ENCODE measurements at places on chromosomes 2 and 18.

DNA sequence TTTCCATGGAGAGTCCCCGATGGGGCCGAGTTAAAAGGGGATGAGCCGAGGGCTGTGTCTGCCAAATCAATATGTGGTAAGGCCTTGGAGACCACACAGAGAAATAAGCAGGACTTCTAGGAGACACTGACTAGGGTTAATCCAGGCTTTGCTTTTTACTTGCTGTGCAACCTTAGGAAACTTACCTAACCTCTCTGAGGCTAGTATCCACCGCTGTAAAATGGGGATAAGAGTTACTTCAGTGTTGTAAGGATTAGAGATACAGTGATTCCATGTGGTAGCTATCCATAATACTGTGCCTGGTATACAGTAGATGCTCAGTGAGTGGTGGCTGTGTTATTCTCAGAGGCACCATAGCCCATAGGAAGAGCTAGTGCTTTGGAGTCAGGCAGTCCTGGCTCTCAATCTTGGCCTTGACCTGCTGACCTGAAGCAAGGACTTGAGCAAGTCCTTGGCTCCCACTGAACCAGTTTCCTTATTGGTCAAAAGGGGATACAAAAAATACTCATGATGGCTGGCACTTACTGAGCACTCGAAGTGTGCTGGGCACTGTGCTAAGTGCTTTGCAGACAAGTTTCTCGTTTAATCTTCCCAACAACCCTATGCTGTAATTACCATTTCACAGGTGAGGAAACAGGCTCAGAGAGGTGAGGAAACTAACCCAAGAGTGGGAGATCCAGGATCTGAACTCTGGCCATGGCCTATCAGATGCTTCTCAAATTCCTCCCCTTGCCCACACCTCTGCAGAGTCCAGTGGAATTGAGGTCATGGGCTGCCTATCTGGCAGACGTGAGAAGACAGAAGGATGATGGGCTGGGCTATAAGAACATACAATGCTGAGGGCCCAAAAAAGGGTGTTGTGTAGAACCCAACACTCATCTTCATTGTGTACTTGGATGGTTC lies 12.0 kb upstream of the DES start:
- DNase-seq = no peak

GRCh38 chr18:46352520-46353250 lies 248.5 kb downstream of the HAUS1 start:
- no peak for DNase-seq

DNA sequence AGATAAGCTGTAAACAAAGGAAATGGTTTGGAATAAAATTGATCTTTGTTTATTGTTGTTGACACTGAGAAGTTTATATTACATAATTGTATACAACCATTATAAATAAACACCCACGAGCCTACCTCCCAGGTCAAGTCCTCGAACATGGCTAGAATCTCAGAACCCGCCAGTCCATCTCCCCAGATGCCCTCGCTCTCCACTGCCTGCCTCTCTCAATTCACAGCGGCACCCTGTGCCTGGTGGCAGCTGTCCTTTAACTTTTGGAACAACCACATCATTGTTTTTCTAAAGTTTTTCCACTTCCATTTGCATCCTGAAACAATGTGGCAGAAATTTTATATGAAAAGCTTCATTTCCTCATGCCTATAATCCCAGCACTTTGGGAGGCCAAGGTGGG lies 52.2 kb upstream of the OTOS start:
- no peak for DNase-seq

GRCh38 chr2:118065015-118065706 lies 23.1 kb upstream of the INSIG2 start:
- no peak for DNase-seq

DNA sequence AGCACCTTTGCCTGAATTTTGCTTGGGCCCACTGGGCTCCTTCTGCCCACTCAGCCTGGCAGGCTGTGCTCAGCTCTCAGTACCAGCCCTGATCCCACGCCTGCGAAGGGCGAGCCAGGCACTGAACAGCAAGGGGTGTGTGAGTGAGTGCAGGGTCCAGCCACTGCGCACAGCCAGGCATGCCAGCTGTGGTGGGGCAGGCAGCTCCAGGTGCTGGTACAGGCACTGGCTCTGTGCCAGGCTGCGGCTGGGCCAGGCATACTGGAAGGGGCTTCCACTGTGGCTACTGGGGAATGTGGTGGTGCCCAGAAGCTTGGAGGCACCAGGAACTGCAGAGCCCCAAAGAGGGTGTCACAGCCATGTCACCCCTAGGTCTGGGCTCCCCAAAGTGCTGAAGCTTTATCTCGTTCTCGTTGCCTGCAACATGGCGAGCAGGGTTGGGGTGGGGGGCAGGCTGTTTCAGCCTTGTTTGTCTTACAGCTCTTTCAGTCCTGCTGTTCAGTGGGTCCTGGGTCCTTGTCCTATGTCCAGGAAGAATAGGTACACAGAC lies 8.8 kb downstream of the DYSF start:
- DNase-seq = no peak

GRCh38 chr18:58080451-58080850 lies 36.4 kb downstream of the NEDD4L start:
- no peak for DNase-seq

GRCh38 chr2:40348038-40348437 lies 103.9 kb downstream of the SLC8A1 start:
- DNase-seq = no peak

- DNase-seq = no peak
These were observed 990 bp upstream of the GDF7 start for GRCh38 chr2:20666005-20666303.

DNA sequence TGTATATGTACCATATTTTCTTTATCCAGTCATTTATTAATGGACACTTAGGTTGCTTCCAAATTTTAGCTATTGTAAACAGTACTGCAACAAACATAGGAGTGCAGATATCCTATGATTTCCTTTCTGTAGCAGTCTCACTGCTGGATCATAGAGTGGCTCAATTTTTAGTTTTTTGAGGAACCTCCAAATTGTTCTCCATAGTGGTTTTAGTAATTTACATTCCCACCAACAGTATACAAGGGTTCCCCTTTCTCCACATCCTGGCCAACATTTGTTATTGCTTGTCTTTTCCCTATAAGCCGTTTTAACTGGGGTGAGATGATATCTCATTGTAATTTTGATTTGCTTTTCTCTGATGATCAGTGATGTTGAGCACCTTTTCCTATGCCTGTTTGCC lies 114.3 kb downstream of the TMEM17 start:
- no peak for DNase-seq

DNA sequence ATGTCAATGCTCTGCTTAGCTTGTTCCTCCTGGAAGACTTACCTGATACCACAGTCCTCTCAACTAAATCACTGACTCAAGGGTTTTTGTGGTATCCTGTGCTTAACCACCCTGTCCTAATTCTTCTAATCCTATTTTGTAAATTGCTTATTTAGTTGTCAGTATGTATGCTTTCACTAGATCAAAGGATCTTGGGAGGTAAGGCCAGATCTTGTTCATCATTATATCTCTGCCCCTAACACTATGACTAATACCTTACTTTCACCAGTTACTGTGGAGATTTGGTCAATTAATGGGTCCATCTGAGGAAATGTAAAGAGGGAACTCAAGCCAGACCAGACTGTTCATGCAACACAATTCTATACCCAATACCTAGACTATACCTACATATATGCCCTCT lies 203.2 kb downstream of the GULP1 start:
- DNase-seq = no peak

- no peak for DNase-seq
These were observed 952 bp downstream of the ELMOD3 start for GRCh38 chr2:85355521-85355920.

- DNase-seq = no peak
These were observed 61.5 kb upstream of the DOCK10 start for GRCh38 chr2:225103737-225104141.

DNA sequence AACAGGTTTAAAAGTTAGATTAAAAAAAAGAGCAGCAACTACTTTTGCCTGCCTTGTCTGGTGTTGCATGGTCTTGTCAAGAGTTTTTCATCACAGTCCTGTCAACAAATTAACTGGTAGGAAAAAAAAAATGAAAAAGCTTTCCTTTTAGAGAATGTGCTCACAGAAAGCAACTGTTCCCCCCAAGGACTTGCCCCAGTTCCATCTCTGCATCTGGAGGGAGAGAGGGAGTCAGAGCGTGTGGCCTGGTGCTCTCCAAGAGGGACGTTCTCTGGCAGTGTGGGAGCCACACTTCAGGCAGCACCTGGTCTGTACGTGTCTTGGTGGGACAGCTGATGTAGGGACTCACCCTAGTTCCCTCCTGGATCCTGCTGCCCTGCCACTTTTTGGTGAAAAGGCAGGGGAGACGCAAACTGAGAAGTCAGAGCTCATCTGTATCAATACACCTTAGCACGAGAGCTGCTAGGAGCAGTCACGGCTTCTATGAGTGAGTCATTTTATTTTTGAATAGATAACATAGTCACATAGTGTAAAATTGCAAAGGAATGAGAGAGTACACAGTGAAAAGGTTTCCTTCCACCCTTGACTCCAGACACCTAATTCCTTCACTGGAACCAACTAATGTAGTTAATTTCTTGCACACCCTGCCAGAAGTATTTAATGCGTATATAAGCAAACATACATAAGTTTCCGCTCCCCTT lies 172.5 kb upstream of the MGAT5 start:
- no peak for DNase-seq

GRCh38 chr2:201523506-201523905 lies 72.0 kb downstream of the STRADB start:
- DNase-seq = no peak

DNA sequence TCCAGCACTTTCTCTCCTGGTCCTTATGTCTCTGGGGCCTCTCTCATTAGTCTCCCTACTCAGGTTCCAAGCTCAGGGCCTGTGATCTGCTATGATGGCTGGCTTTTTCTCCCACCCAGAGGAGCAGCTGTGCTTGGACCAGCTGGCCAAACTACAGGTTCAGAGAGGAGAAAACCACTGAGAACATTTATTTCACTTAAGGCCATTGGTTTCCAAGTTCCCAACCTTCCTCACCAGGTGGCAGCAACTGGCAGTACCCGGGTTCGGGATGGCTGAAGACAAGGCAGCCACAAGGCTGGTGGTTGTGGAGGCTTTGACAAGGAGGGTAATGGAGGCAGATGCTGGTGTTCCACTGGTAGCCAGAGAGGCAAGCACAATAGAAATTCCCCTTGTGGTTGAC lies 29.9 kb upstream of the SELENOI start:
- DNase-seq = no peak

GRCh38 chr2:60331115-60331809 lies 222.2 kb downstream of the BCL11A start:
- no peak for DNase-seq

DNA sequence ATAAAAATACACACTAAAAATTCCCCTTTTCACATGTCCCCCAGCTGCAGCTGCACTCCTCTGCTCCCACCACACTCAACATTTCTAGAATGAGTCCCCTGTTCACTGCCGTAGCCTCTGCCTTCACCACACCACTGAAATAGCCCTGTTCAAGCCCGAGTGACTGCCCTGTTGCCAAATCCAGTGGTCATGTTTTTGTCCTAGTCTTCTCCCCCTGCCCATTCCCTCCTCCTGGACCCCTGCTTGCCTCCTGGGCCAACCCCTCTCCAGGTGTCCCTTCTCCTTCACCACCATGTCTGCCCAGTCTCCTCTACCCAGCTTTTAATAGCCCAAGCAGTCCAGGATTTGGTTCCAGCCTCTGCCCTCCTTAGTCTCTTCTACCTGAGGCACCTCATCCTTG lies 97.1 kb upstream of the LGALSL start:
- no peak for DNase-seq

- no peak for DNase-seq
These were observed 139.3 kb upstream of the ID2 start for GRCh38 chr2:8542381-8543059.

- DNase-seq = no peak
These were observed 127.0 kb upstream of the CHST9 start for GRCh38 chr18:27312153-27312552.

DNA sequence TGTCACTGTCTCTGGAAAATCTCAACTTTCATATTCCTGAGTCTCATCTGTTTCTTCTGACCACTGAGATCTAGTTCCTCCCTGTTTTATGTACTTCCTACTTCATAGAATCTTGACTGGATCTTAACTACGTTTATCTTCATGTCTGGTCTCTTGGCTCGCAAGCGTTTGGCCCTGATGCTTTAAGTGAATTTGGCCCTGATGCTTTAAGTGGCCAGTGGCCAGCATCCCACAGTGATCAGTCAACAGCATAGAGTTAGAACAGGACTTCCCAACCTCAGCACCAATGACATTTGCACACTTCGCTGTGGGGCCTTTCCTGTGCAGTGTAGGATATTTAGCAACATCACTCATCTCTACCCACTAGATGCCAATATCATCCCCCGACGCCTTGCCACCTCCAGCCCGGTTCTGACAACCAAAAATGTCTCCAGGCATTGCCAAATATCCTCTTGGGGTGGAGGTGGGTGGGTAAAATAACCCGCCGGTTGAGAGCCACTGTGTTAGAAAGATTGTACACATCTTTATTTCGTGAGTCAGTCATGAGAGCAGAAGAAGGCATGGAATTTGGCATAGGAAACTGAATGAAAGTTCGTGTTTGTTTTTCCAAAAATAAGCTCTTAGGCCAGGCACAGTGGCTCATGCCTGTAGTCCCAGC lies 12.2 kb downstream of the TM4SF20 start:
- DNase-seq = peak; percentile 20

- DNase-seq = no peak
These were observed 39.8 kb upstream of the CTAGE1 start for GRCh38 chr18:22457524-22457923.

- no peak for DNase-seq
These were observed 472.9 kb downstream of the PTPRM start for GRCh38 chr18:8040021-8040420.

GRCh38 chr2:47688561-47688960 lies 94.4 kb upstream of the MSH6 start:
- no peak for DNase-seq

- DNase-seq = no peak
These were observed 616.7 kb downstream of the TDRD15 start for GRCh38 chr2:21740484-21740883.

DNA sequence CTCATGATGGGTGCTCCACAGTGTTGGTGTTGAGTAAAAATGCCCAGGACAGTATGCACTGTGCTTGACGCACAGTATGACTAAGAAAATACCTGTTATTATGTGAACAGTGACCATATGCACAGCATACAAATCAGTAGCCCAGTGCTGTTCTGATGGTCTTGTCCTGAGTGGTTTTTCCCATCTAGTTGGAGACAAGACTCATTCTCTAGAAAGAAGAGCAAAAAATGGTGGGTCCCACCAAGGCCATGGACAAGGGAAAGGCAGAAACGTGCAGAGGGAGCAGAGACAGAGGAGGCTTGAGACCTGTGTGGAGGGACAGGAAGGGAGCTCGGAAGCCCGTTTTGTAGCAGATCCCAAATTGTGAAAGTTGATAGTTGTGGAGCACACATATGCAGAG lies 987 bp upstream of the SMIM21 start:
- no peak for DNase-seq

- no peak for DNase-seq
These were observed 155.1 kb downstream of the FIGN start for GRCh38 chr2:163580757-163581156.

DNA sequence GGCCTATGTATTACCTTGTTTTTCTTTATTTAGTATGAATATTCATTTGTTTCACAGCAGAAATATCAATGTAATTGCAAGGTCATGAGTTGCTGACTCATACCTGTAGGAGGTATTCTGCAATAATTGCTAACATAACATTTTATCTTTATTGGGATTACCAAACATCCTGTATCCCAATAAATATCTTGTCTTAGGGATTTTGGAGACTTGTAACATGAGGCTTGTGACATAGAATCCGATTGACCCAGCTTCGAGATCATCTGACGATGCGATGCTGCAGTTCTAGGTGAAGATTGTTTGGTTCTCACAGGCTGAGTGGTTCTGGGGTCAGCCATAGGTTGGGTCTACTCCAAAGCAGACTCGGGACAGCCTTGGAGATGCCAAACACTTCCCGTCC lies 133.4 kb upstream of the RND3 start:
- DNase-seq = no peak
